ENCODE measurements at places on chromosomes 11 and 22.

- no peak for DNase-seq
Observed at GRCh38 chr11:11433960-11434359, 80.9 kb upstream of the CSNK2A3 start.

DNA sequence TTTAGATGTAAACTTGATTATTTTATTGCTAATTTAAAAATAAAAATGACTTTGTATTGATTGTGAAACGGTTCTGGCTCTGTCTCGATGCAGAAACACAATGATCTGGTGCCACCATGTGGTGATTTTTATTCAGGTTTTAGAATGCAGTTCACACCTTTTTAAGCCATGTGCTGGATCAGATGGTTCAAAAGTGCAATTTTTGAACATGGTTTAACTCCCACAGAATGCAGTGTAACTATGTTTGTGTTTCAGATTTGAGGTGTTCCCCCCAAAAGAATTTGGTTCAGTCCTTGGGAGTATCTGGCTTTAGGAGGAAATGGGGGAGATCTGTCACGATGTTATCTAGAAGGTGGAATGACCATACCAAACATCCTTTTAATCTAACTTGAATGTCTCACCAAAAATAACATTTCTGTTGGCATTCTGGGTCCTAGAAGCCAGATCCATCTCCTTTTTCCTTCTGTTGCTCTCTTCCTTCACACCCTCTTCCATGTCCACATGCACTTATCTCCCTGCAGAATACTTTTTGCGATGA is 7.9 kb downstream of the MRPL16 start:
- no peak for DNase-seq

GRCh38 chr22:40556641-40557040 is 79.9 kb downstream of the MRTFA start:
- DNase-seq = no peak

- DNase-seq = no peak
Observed at GRCh38 chr11:103851166-103851651, 185.2 kb upstream of the DDI1 start.

GRCh38 chr11:22478169-22478568 is 140.0 kb downstream of the SLC17A6 start:
- DNase-seq = no peak

GRCh38 chr22:38169116-38169515 is 12.5 kb downstream of the PLA2G6 start:
- DNase-seq = no peak

DNA sequence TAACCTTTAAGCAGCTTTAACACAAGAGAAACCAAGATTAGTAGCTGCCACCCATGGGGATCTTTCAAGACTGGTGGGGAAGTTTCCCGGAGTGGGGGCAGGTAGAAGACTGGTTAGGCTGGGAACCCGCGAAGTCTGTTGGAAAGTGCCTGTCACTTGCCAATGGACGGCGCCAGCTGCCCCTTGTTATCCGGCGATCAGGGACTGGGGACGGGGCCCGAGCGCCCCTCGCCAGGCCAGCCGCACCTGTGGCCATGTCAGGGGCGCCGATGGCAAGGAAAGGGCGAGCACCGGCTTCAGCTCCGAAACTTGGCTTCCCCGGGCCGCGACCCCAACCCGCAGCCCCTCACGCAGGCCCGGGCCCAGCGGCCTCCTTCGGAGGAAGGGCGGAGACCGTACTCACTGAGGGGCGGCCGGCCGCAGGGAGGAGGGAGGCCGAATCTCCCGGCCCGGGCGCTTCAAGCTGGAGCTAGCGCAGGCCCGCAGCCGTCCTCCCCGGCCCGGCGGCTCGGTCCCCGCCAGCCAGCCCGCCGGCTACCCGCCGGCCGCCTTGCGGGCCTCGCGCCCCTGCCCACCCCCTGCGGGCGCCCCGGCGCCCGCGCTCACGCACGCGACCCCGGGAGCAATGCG is 539 bp downstream of the EIF4ENIF1 start:
- no peak for DNase-seq

- DNase-seq = no peak
Observed at GRCh38 chr11:128575174-128575960, 12.0 kb downstream of the ETS1 start.

- no peak for DNase-seq
Observed at GRCh38 chr22:49426618-49427266, 400.9 kb downstream of the BRD1 start.

DNA sequence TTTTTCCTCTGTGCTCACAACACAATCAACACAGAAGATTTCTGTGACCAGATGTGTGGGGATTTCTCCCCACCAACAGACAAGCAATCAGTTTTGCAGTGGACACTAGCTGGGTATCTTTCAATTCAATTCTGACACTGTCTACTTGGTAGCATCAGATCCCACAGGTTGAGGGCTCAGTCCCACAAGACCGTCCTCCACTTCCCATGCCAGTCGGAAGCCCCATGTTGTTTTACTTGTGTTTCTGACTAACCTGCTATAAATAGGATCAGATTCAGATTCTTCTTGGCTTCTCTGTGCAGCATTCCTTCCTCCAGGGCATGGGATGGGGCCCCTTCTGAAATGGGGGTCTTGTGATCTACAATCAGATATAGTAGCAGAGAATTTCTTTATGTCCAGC is 19.6 kb downstream of the ACER3 start:
- no peak for DNase-seq

GRCh38 chr11:114079511-114080065 is 20.1 kb downstream of the ZBTB16 start:
- DNase-seq = no peak

GRCh38 chr22:32823024-32823730 is 21.7 kb downstream of the TIMP3 start:
- DNase-seq = no peak

DNA sequence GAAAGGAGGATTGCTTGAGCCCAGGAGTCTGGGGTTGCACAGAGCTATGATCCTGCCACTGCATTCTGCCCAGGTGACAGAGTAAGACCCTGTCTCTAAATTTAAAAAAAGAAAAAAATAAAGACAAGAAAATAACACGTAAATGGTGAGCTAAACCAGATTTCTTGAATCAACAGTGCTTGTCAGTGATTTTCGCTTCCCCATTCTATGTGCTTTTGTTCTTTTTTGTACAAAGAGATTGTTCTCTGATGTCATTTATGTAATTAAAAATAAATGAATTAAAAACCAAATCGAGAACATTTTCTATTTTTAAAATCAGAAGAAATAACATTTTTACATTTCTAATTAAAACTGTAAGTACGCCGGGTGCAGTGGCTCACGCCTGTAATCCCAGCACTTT is 19.8 kb upstream of the SLC29A2 start:
- no peak for DNase-seq

DNA sequence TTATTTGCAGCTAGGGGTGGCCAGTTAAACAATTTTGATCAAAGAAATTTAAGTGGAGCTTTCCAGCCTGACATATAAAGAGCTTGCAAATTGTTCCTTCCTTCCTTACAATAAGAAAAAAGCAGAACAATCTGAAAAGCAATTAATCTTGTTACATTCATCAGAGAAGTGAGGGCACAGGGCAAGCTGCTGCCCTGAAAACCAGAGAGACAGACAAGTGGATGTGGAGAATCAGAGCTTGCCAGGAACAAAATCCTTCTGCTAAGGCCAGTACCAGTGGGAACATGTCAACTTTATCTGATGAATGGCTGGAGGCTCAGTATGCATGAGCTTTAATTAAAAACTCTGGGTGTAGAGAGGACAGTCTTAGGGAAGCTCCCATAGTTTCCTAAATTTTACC is 8.8 kb downstream of the CCDC179 start:
- no peak for DNase-seq

- no peak for DNase-seq
Observed at GRCh38 chr11:108859510-108859909, 194.6 kb downstream of the DDX10 start.

DNA sequence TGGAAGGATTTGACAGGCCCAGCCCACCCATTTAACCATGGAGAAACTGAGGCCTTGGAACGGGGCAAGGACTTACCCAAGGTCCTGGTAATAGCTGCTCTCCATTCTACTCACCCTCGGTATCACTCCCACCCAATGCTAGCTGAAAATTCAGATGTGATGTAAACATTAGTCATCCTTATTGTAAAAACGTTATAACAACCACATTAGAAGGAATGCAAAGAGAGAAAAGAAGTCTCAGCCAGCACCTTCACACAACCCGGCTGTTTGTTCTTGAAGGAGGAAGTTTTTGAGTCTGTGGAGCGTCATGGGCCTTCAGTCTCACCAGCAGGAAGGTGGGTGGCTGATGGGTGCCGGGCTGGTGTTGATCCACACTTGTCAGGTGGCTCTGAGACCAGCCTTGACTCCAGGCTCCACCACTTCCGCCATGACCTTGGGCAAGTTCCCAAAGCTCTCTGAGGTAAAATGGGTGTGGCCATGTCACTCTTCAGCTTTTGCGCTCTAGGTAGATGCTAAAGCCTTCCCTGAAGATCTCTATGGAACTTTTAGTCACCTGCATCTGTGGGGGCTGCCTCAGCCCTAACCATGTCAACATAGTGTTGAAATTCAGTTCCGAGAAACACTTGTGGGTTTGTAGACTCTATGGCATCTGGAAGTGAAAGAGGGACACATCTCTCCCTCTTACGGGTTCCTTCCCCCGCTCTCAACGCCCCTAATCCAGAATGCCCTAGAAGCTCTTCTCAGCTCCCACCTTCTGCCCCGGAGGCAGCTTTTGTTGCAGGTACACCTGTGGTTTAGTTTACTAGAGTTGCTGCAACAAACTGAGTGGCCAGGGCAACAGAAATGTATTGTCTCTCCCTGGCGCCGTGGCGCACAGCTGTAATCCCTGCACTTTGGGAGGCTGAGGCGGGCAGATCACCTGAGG is 14.8 kb downstream of the CD6 start:
- DNase-seq = no peak

DNA sequence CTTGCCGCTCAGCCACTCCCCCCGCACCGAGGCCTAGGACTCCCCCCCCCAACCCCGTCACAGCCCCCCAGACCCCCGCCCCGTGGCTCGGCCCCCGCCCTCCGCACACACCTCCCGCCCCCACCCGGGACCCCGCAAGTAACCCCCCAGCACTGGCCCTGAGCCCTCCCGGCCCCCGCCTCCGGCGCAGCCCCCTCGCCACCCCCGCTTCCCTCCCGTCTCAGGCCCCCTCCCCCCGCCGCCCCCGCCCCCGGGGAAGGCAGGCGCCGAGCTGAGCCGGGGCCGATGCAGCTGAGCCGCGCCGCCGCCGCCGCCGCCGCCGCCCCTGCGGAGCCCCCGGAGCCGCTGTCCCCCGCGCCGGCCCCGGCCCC is 1.5 kb downstream of the SHANK3 start:
- DNase-seq = no peak

- no peak for DNase-seq
Observed at GRCh38 chr11:64723907-64724862, 1.2 kb upstream of the NRXN2 start.

GRCh38 chr11:61691380-61692156 is 11.4 kb downstream of the DAGLA start:
- no peak for DNase-seq

DNA sequence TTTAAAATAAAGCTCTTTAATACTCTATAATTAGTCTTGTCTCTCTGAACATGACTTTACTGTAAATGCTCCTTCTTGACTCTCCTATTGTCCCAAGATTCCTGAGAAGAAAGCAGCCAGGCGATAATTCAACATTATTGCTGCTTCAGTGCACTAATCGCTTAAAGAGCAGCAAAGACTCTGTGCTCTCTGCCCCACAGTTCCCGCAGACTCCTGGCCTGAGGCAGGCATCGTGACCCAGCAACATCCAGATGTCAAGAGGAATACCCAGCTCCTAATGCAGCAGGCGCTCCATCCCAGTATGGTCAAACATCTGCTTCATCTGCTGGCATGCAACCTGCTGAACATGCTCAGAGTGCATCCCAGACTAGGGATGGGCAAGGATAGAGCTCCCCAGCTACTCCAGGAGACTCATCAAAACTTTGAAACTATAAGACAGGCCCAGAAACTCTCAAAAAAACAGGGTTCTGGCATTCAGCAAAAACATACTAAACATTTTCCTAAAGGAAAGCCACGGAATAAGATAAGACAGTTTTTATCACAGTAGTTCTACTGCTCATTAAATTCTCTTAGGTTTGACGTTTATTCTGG is 270.0 kb downstream of the SOX6 start:
- DNase-seq = no peak

DNA sequence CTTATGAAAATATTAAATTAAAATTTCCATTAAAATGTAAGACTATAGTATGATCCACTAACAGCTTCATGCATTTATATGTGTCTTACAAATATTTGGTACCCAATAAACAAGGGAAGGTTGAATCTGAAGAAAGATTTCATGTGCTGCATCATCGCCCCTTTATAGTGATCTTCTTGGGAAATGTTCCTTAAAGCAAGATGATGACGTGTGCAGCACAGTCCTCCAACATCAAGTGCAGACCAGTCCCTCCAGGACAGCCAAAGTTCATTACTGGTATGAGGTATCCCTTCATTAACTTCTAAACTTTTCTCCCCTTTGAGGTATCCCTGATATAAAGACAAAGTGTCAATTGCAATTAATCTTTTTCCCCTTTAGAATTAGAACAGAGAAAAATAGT is 567.0 kb downstream of the METTL15 start:
- no peak for DNase-seq

DNA sequence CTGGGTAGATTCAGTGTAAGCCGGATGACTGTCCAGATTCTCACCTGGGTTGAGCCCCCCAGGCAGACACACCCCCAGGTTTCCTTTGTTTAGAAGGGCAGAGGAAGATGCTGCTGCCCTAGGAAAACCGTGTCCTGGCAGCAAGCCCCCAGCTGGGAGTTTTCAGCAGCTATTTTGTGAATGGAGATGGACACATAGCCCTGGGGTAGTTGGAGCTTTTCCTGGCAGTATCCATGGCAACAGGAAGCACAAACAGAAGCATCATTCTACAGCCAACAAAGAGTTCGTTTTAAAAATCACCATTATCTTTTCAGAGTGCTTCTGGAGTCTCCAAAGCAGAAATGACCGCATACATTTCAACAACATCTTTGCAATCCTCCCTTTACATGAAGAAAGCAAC is 245.5 kb downstream of the BRD1 start:
- no peak for DNase-seq

- DNase-seq = no peak
Observed at GRCh38 chr11:130908061-130908460, 8.2 kb downstream of the SNX19 start.

DNA sequence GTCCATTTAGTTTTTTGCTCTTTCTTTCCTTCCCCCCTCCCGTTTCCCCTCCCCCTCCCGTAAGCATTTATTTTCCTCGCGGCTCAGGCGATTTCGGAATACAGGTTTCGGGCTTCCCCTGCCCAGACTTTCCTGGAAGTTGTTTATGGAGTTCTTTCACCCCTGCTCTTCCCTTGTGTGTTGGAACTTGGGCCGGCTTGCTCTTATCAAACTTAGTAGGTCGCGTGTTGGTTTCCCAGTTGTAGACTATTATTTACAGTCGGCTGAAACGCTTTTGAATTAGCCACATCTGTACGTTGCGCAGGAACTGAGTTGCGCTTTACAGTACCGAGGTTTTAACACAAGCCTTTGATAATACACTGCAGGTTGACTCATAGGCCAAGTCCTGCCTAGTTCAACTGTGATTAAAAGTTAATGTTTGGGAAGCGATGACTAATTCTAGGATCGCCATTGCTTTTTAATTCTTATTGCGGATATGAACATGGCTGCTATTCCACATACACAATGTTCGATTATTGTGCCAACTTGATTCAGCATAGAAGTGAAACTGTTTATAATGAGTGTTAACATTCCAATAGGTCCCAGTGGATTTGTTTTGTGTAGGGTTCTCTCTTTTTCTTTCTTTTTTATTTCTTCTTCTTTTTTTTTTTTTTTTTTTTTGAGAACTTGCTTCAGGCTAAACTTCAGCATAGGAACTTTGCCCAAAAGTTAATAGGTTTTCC is 1.7 kb downstream of the YAP1 start:
- DNase-seq = no peak
